ENCODE measurements at places on chromosomes 1 and 21. TPM values are rescaled to one million over a fixed set of nuclear protein-coding genes. Genes with fewer than 3 reads are reported as not detected.

DNA sequence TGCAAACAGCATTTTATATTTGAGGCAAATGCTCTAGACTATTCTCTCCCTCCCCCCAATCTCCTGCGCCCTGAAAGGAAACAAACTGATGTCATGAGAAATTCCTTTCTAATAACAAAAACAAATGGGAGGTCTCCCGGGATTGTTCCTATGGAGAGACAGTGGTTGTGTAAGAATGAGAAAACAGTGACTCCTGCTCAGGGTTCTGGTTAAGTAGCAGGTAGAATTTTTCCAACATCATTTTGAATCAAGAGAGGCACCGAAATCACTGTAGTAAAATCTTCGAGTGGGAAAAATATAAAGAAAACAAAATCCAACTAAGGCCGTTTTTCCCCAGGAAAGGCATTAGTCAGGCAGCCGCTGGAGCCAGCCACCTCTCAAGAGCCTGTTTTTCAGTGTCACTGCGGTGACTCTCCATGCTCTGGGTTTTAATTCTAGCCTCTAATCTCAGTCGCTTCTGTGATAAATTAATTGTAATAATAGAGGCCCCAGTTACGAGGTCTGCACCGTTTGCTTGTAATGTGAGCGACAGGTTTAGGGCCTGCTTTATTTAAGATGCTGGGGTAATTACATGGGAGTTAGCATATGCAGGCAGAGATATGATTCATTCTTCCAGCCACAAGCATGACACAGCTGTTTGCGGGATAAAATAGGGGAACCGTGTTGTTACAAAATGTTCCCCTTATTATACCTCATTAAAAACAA lies 80.3 kb downstream of the RNF220 start:
- peak; percentile 43 for DNase-seq

GRCh38 chr1:247277191-247277590 lies 21.3 kb downstream of the VN1R5 start:
- DNase-seq: no peak

DNA sequence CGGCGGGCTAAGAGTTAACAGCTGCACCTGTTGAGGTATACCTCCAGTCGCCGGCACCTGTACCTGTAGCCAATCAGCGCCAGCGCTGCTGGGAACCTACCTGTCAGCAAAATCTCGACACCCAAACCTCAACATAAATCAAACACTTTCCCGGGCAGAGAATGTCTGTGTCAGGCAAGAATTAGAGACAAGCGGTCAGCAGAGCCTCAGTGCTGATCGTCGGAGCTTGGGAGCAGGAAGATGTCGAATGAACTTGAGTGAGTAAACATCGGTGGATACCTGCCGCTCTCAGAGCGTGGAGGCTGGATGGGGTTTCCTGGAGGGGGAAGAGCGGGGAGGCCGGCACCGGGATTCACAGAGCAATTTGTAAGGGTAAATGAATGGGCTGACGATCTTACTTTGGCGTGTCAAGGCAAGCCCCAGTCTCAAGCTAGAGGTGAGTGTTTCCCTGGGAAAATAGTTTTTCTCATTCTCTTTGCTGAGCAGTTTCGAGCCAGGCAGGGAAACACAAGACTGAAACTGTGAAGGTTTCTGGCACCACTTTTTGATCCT lies at the start of gene GRHL3:
TSS of gene GRHL3 (plus strand) at position 46 of the 552 bp plus-strand sequence. CDS start at position 241, 195 bp downstream.
- DNase-seq: no peak

DNA sequence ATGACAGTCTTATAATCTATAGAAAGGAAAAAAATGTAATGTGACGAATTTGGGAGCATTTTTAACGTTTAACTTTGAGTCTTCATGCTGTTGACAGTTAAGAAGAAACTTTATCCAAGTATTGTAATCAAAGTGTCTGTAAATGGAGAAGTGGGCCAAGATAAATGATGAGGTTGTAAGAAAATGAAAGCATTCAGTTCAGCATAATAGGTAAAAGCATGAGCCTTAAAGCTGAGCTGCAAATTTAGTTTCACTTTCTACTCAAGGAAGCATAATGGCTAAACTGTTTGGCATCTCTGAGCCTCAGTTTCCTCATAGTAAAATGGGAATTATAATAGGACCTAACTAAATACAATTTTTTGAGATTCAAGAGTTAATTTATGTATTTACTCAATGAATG lies 1554.8 kb downstream of the KCNT2 start:
- no peak for DNase-seq

DNA sequence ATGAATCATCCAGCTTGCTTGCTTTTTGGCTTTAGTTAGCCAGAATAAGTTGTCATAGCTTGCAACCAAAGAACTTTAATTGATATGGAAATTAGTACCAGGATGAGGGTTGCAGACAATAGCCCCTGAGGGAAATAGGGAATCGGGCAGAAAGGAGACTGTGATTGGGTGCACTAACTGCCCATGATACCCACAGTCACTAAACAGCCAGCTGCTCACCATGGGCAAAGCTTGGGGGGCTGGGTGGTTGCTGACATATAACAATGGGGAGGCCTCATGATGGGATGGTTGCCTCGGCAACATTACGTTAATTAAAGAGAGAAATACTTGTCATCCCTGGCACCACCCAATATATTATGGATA lies 17.8 kb upstream of the PLA2G2E start:
- no peak for DNase-seq

DNA sequence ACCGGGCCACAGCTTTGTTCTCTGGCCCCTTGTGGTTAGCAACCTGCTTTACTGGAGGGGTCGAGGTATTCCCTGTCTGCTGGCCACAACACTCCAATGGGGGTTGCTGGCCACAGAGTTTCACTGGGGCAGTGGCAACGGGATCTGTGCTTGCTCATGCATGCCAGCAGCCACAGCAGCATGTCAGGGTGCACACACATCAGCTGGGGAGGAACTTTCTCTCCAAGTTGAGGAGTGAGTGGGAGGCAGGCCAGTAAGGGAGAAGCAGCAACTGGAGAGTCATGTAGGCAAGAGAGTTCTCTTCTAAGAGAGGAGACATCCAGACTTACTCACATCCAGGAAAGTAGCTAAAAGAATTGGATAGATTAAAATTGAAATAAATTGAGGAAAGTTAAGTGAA lies 38.0 kb downstream of the SAMD13 start:
- DNase-seq: no peak

- no peak for DNase-seq
Measured at GRCh38 chr1:176976225-176976624, 188.3 kb downstream of the ASTN1 start.

DNA sequence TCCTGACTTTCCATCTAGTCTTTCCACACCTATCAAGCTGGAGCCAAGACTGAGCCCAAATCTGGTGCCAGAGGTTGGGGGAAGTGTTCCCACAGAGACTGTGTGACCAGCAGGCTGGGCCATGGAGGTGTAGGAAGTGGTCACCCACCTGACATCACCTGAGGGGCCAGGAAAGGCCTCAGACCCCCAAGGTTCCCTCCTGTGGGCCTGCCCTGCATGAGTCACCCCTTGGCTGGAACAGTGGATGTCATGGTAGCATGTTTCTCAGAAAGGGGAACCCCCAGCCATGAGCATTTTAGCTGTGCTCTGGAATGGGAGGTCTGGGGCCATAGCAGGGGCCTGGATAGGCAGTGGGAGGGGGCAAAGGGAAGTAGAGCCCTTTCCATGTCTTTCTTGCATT lies 5.7 kb upstream of the TNFRSF8 start:
- DNase-seq: no peak

- DNase-seq: no peak
Measured at GRCh38 chr1:179493323-179493722, 82.4 kb downstream of the NPHS2 start.

DNA sequence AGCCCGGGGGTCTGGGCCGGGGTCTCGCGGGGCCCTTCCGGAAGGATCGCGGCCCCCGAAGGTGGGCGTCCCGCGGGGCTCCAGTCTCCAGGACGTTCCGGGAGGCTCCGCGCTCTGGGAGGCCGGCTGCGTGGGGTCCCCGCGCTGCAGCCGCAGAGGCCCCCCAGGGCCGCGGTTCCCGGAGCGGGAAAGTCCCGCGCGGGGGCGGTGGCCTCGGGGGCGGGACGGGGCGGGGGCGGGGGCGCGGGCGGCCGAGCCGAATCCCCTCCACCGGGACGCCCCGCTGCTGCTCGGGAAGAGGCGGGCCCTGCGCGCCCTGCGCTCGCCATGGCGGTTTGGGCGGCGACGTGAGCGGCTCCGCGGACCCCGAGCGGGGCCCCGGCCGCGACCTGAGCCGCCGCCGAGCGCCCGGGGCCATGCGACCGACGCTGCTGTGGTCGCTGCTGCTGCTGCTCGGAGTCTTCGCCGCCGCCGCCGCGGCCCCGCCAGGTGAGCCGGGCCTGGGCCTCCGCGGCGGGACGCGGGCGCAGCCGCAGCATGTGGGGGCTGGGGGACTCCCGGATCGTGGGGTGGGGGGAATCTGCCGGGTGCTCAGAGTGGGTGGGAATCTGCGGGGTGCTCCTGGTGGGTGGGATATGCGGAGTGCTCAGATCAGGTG lies at the start of gene IFNGR2:
TSS of gene IFNGR2 (plus strand) at position 286 of the 658 bp plus-strand sequence. CDS start at position 417, 131 bp downstream.
- no peak for DNase-seq

GRCh38 chr1:12601700-12602658 lies 16.0 kb downstream of the DHRS3 start:
- no peak for DNase-seq

DNA sequence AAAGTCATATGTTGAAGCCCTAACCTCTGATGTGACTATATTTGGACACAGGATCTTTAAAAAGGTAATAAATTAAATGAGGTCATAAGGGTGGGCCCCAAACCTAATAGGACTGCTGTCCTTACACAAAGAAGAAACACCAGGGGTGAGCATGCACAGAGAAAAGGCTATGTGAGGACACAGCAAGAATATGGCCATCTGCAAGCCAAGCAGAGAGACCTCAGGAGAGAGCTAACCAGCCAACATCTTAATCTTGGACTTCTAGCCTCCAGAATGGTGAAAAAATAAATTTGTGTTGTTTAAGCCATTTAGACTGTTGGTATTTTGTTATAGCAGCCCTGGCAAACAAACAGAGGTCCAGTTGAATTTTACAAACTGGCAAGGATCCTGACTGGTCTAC lies 223.9 kb downstream of the LTN1 start:
- DNase-seq: no peak

DNA sequence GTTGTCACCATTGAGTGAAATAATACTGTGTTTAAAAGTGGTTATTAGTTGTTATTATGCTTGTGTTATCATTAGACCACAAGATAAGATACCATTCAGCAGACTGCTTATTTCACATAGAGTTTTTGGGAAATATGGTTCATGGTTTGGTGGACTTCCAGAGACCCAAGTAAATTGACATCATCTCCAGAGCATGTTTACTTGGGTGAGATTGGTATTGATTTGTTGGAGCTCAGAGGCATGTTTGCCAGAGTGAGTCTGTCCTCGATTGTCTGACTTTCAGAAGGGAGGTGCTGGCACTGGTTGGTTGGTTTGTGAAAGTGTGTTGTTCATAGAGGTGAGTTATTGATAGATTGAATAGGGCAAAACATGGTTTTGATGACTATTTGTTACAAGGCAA lies 291.4 kb downstream of the TGFB2 start:
- no peak for DNase-seq

- no peak for DNase-seq
Measured at GRCh38 chr1:7406641-7407543, 364.2 kb upstream of the VAMP3 start.

- DNase-seq: no peak
Measured at GRCh38 chr1:150271291-150271959, 1.2 kb upstream of the C1orf54 start.

GRCh38 chr1:63615768-63616420 lies 22.7 kb downstream of the PGM1 start:
- peak; percentile 58 for DNase-seq

GRCh38 chr1:228752675-228753265 lies 17.5 kb downstream of the RHOU start:
- DNase-seq: no peak

DNA sequence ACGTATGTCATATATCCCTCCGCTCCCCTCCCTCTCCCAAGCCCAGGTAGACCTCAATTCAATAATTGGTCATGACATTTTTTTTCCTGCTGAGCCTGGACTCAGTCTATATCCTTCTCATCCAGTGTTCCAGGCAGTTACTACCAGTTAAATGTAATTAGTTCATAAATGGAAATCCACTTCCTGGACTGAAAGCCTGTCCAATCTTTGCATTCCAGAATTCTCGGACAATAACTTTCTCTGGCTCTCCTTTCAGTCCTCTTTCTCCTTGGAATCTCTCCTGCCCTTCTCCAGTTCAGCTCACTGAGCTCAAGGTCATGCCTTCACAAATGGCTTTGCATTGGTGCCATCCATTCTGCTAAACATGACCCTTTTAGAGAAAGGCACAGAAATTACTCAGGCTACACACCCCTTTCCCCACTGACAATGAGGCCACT lies 34.8 kb downstream of the VWA5B1 start:
- DNase-seq: no peak

DNA sequence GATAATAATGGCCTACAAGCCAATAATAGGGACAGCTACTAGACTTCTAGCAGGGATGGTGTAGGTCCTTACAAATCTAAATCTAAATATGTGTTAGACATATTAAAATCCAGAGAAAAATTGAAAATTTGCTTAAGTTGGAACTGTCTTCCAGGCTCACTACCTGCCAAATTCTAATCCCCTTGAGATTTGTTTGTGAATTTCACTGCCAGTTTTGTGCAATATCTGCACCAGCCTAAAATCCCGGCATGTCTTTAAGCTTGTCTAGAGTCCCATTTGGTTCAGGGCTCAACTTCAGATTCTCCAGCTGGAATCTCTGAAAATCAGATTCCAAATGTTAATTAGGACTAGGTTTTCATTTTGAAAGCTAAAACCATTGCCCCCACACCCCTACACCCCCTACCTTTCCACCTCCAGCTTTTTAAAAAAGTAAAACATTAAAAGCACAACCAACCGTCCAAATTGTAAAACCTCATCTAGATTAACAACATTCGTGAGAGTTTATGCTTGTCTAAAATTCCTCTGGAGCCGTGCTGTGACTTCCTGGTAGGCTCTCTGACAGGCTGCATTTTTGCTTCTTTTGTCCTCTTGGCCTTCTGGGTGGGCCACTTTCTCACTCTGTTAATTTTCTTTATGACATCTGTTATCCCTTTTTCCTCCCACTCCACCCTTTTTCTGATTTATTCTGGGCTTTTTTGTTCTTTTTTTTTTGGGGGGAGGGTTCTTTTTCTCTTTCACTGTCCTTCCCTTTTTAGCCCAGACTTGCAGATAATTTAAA lies 348.7 kb downstream of the PAPPA2 start:
- DNase-seq: no peak

DNA sequence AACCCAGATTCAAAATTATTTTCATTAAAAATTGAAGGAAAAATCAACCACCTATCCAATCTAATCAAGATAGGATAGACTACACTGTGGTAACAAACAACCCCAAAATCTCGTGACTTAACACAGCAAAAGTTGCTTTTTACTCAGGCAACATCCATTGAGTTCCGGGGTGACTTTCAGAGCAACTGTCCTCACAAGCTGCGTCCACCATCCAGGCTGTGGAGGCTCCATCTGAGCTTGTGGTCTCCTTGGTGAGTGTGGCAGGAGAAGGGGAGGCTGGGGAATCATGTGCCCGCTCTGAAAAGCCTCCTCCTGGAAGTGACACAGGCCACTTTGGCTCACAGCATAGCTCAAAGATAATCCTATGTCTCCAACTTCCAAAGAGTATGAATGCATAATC lies 52.4 kb downstream of the CD2 start:
- no peak for DNase-seq

GRCh38 chr1:30888391-30888790 lies 20.2 kb downstream of the SDC3 start:
- no peak for DNase-seq

The MAP1LC3C gene
- total RNA-seq: 0.21 TPM

The LRRC53 gene
- not detected for total RNA-seq

The RPF1 gene
- 73.0 TPM for total RNA-seq

The MPZ gene
- not detected for total RNA-seq

The RNU1-1 gene
- 1,290 TPM for total RNA-seq

The OR10Z1 gene
- not detected for total RNA-seq

The FAAH gene
- 25.9 TPM for total RNA-seq

The SPRR5 gene
- not detected for total RNA-seq

The FCGR3A gene
- 0.13 TPM for total RNA-seq

Measured in Panc1 (cell line).